ENCODE measurements at places on chromosomes 3 and 15.
A peak's percentile ranks its signal among the peaks of the same experiment; 100 is the strongest.

DNA sequence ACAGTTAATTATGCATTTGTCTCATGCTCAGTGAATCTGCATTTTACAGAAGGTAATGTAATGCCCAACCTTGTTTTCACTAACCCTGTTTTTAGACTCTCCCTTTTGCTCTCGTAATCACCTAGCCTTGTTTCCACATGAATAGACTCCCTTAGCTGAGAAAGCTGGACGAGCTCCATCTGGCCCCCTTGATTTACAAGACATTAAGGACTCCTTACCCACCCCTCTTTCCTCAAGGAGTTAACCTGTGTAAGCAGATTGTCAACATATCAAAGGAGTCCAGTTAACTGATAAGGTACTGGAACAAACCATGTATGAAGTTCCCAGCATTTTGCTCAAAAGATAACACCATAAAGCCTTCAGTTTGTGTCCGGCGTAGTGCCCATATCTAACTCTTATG lies 99.6 kb downstream of the VPS8 start:
- DNase-seq: no peak

- DNase-seq: no peak
Measured at GRCh38 chr15:27066446-27066845, 95.5 kb downstream of the GABRG3 start.

DNA sequence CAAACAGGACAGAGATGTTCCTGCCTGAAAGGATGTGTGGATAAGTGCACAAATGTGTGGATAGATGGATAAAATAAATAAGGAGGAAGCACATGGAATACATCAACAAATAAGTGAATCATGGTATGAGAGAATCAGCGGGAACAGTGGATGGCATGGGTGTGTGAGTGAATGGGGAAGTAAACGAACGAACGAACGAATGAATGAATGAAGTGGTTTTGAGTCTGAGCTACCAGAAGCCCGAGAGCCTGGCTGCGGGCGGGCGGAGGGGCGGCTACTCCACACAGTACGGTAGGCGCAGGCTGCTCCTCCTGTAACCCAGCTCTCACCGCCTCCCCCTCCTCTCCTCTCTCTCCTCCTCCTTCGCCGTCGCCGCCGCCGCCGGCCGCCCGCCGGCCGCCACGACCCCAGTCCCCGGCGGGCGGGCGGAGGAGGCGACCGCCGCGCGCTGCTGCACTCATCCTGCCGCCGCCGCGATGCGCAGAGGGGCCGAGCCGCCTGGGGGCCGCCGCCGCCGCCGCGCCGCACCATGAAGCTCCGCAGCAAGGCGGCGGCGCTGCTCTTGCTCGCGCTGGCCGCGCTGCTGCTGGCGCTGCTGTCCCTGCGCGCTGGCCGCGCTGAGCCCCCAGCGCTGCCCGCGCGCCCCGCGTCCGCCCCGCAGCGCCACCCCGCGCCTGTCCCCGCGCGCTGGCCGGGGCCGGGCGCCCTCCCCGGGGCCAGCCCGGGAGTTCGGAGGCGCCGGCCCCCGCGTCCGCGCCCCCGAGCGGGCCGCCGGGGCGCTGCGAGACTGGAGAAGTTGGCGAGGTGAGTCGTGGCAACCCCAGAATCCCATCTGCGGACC lies at the start of gene GXYLT2:
GXYLT2 (plus strand) TSS at position 342 of the 841 bp plus-strand sequence; CDS start at position 530, 188 bp downstream.
- DNase-seq: peak; percentile 34

DNA sequence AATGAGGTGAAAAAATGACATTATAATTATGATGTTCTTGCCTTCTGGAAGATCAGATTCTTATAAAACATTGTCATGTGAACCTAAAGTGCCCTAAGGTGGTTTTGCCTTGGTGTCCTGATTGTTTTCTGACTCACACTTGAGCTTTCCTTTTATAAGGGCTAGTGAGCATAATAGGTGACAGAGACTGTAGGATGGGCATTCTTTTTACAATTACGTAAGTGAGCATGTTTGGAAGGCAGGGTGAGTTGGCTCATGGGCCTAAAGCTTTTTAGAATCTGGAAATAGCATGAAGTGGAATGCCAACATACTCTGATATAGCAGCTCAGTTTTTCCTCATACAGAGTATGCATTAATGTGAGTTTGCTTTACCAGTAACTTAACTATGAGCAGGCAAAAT lies 41.2 kb downstream of the CRYBG3 start:
- DNase-seq: no peak

DNA sequence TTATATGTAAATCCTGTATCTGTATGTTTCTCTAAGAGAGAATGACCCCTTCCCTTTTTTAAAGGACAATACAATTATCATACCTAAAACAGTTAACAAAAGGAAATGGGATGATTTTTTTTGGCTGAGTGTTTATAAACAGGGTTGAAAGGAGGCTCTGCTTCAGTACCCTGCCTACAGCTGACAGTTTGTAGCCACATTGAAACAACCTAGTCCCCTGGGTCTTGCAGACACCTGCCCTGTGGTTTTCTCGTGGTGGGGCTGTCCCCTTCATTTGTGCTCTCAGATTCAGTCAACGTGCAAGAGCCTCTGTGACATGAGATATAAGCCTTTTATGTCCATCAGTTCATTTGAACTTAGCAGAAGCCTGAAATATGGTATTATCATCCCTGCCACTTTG lies 2.3 kb upstream of the HMCES start:
- DNase-seq: no peak

DNA sequence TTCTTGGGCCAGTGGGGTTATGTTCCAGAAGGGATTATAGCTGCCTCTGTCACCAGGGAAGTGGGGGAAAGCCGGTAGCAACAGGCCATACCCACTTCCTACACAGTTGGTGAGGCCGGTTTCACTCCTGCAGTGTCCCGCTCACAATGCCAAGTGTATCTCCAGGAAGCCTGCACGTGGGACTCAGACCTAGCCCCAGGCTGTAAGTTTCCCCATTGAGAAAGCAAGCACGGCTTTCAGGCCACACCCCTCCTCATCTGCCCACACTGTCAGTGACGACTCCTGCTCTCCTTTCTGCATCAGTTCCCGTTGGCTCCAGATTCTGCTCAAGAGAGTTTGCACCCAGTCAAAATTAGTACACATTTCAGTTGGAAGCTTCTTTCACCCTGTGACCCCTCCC lies 51.6 kb upstream of the CPOX start:
- DNase-seq: no peak

DNA sequence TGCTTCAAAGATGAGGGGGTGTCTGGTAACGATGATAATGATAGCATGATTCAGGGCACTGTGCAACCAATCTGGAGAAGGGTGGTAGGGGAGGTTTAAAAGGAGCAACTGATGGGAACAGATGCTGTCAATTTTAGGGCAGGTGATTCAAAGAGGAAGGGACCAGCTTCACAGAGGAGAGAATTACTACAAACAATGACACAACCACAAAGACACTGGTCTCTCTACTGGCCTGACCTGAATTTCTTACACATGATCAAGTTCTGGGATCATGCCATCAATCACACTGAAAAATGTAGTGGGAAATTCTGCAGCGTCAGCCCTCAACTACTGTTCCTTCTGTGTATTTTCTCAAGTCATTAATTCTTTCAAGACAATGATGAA lies 2.6 kb upstream of the CDV3 start:
- DNase-seq: no peak

- DNase-seq: no peak
Measured at GRCh38 chr3:67416703-67417102, 237.7 kb downstream of the SUCLG2 start.

All from activated T-cell treated with anti-CD3 and anti-CD28 coated beads, Interleukin-2, amount 50 U/mL, for 48 hours (primary cell).